ENCODE measurements at places on chromosomes 7 and 10.

- no peak for DNase-seq
These were observed 21.6 kb upstream of the TSPAN33 start for GRCh38 chr7:129122751-129123509.

DNA sequence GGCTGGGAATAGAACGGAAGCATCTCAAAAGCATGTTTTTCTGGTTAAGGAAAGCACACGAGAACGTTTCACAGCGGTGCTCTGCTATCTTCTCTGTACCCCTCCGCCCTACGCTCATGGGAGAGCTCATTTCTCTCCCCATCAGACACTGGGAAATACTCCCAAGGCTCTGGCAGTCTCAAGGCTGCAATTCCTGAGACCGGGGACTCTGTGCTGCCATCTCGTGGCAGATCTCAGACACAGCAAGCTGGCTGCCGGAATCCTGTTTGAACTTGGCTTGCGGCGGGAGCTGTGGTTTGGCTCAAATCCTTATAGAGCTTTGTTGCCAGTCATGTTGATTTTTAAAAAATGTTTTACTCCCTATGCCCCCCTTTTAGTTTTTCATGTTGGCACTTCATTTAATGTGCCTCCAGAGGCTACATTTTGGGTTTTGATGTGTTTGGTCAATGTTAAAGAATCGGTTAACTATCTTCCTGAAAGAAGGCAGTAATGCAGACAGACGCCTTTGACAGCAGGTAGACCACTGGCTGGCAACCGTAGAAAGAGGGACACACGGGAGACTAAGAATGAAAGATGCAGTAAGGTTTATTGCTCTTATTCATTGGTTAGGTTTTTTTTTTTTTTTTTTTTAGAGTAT lies 27.6 kb downstream of the BMPER start:
- peak; percentile 15 for DNase-seq

GRCh38 chr10:21495002-21495751 lies 30.3 kb downstream of the SKIDA1 start:
- no peak for DNase-seq

GRCh38 chr10:104054430-104054829 lies 31.2 kb downstream of the COL17A1 start:
- DNase-seq, result no peak

DNA sequence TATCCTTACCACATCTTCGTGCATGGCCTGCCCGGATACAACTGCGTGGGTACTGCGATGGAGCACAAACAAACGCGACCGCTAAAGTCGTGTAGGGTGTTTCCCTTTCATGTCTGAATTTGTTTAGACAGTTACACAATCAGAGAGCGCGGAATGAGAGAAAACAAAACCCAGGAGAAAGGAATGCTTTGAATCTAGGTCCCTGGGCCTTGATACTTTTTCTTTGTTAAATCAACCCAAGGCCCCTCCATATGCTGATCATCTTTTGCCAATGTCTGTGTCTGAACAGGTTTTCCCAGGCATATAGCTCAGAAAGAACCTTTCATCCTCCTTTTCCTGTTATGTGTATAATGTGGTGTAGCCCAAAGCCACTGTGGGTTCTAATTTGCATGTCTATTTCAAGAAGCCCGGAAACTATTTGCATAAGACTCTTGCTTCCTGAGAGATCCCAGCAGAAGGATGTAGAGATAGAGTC lies 145.8 kb downstream of the FRMD4A start:
- peak; percentile 24 for DNase-seq

DNA sequence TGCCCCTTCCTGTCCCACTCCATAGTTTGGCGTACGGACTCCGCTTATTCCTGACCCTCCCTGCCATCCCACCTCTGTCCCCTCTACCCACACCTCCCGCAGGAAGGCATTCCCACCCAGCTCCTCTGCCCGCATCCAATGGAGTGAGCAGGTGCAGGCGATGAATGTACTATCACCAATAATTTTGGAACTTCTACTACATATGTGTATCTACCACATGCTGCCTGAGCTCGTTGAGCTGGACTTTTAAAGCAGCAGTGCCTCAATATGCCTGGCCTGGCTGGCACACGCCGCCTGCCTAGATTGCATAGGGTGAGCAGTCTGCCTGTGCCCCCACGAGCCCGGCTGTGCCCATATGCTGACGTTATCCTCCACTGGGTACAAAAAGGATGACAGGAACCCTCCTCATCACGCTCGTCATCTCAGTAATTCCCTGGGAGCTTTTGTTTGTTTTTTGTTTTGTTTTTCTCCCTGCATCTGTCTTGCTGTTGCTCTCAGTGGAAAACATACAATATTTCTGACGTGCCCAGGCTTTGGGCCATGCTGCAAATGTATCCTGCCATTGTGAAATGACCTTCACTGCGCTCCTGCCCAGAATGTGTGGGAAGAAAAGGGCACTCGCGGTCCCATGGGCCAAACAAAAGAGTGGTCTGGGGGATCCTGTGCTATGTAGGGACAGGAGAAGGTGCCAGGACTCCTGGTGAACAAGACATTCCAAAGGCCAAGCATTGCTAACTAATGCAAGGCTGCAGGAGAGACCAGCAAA lies 302.8 kb downstream of the PTPRN2 start:
- DNase-seq, result no peak

- no peak for DNase-seq
These were observed 9.3 kb downstream of the SCD start for GRCh38 chr10:100356067-100357017.

DNA sequence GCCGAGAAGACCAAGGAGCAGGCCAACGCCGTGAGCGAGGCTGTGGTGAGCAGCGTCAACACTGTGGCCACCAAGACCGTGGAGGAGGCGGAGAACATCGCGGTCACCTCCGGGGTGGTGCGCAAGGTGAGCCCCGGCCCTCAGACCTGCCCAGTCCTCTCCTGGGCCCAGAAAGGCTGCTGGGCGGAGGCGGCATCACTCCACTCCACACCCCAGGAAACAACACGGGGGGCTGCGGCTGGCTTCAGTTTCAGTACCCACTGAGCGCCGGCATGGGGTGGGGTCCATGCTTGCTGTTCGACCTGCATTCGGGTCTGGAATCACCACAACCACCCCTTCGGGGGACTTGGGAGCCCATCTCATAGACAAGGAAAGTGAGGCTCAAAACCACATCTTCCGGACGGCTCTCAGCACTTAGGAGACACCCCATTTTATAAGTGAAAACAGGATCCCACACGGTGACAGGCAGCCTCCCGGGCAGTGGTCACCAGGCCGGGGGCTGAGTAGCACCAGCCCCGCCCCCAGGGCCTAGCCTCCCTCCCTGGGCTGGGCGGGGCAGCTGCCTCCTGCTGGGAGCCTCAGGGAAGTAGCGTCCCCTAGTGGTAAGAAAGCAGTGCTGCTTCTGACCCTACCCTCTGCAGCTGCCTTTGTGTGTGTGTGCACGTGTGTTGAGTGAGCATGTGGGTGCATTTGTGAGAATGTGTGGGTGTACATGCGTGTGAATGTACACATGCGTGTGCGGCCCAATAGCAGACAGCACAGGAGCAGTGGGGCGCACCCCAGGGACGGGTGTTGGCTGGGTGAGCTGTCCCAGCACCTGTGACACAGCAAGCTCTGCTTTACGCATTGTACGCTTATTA lies 1.8 kb downstream of the SNCG start:
- no peak for DNase-seq

DNA sequence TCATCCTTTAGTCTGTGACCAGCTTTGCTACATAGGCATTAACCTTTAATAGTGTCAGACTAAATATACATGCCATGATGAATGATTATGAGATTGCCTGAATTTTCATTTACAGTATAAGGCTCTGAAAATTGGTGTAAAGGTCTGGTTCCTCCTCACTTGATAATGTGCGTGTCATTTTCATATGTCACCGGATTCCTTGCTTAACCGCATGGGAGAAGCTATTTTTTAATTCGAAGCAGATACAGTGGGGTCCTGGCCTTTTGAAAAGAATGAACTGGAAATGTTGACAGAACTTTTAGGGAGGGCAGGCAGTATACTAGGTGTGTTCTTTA lies 192.4 kb upstream of the SH2B2 start:
- no peak for DNase-seq

DNA sequence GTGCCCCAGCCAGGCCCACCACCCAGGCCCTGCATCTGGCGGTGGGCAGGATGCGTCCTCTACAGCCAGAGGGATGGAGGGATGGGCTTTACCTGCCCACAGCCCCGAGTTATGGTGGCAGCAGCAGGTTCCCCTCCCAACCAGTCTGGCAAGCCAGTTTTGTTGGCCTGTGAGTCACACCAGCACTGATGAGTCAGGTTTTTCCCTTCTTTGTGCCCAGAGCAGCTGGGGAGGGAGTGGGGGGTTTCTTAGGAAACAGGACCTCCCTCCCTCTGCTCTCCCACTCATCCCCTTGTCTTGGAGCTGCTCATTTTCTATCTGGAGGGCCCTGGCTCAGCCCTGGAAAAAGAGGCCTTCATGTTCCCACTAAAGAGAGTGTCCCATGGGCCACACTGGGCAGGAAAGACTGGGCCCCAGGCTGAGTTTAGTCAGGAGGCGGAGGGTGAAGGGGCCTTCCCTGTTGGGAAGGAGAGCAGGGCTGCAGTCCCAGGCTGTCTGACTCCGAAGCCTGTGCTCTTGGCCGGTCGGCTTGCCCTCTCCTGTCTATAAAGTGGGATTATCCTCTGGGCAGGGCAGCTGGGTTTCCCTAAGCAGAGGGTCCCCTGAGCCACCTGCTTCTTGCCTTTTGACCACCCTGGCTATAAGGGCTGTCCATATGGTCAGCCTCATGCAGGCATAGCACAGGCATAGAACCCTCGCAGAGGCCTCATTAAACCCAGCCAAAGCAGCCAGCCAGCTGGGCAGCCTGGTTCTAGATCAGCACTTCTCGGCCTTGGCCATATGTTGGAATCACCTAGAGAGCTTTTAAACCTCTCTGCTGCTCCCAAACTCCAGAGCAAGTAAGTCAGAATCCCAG lies 30.2 kb upstream of the ANKRD2 start:
- DNase-seq, result no peak

GRCh38 chr10:105594296-105594695 lies 953.2 kb downstream of the SORCS3 start:
- no peak for DNase-seq

- no peak for DNase-seq
These were observed 11.6 kb downstream of the BET1 start for GRCh38 chr7:93992421-93993110.

- no peak for DNase-seq
These were observed 24.4 kb downstream of the TMEM273 start for GRCh38 chr10:49163741-49164140.

DNA sequence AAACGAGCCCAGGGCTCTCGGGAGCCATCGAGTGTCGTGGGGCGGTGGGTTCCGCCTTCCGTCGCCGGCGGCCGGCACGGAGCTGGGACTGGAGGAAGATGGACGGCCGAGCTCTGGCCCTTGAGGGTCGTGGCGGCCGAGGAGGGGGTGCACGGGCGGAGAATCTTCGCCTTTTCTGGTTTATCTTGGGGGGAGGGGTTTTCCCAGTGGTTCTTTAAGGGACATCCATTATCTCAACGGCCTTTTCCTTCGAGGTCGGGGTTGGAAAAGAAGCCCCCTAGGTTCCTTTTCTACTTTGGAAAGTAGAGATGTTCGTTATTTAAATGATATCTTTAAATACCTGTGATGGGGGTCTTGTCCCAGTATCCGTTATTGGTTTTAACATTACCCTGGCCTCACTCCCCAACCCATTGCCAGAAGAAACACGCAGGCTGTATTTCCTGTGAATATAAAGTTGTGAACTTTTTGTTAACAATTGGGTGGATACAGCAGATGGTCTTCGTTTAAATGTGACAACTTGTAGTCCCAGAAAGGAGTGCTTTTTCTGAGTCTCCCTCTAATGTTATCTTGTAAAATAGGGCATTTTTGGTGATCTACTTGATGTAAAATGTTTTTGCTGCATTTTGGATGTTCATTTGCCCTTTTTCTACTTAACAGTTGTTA lies 765 bp downstream of the CCAR1 start:
- no peak for DNase-seq

GRCh38 chr10:118943253-118943652 lies 86.3 kb upstream of the NANOS1 start:
- DNase-seq, result no peak

GRCh38 chr10:4125776-4126175 lies 340.8 kb upstream of the KLF6 start:
- no peak for DNase-seq

GRCh38 chr10:72328045-72328828 lies 26.5 kb downstream of the DNAJB12 start:
- DNase-seq, result no peak

GRCh38 chr10:36574207-36574606 lies 551.2 kb upstream of the ANKRD30A start:
- DNase-seq, result no peak

- DNase-seq, result peak; percentile 3
These were observed 44.6 kb upstream of the RSBN1L start for GRCh38 chr7:77651575-77652162.

- DNase-seq, result no peak
These were observed 16.4 kb upstream of the PDSS1 start for GRCh38 chr10:26681076-26681475.

- DNase-seq, result no peak
These were observed 126.3 kb upstream of the CXCL12 start for GRCh38 chr10:44511166-44511565.

DNA sequence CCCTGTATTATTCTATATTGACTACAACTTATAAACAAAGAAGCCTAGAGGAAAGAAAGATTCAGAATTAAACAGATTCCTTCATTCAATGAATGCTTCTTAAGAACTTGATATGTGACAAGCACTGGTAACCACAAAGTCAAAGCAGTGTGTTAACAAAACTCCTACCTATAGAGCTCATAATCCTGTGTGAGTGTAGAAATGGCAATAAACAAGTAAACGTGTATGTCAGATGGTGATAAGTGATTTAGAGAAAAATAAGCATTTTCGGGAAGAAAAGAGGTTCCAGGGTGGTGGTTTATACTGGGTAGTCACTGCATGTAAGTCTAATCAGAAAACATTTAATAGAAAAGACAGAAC lies 141.3 kb downstream of the JMJD1C start:
- DNase-seq, result no peak

GRCh38 chr10:75038335-75038734 lies 73.1 kb upstream of the SAMD8 start:
- DNase-seq, result no peak

GRCh38 chr7:110448918-110449317 lies 642.0 kb upstream of the LRRN3 start:
- no peak for DNase-seq

DNA sequence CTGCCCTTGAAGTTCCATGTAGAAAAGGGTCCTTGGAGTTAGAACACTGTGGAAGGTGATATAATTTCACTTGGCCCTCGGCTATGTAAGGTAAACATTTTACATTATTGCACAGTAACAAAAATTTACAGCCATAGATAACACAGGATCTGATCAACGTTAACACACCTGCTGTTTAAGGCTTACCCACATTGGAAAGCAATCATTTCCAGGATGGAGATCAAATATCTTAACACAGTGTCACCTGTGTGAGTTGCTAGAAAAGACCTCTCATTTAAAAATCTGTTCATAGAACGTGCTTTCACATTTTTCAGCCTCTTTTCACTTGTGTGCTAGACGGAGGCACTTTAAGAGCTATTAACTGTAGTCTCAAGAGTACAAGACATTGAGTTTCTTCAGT lies 1.9 kb downstream of the TMEM229A start:
- DNase-seq, result no peak

GRCh38 chr10:60267802-60268201 lies 121.9 kb downstream of the ANK3 start:
- DNase-seq, result no peak

GRCh38 chr10:126277181-126277580 lies 111.1 kb downstream of the ADAM12 start:
- DNase-seq, result no peak

GRCh38 chr7:90834771-90835170 lies 238.7 kb downstream of the CDK14 start:
- DNase-seq, result no peak

GRCh38 chr10:23994459-23995046 lies 214.4 kb upstream of the KIAA1217 start:
- DNase-seq, result no peak

GRCh38 chr10:52316500-52316899 lies 2.4 kb downstream of the DKK1 start:
- no peak for DNase-seq

All from effector memory CD4-positive, alpha-beta T cell (primary cell).